GM06990 (cell line): ENCODE measurements at places on chromosomes 12 and 14.

GRCh38 chr12:34347367-34347766 lies 325.1 kb downstream of the ALG10 start:
- DNase-seq, result no peak

DNA sequence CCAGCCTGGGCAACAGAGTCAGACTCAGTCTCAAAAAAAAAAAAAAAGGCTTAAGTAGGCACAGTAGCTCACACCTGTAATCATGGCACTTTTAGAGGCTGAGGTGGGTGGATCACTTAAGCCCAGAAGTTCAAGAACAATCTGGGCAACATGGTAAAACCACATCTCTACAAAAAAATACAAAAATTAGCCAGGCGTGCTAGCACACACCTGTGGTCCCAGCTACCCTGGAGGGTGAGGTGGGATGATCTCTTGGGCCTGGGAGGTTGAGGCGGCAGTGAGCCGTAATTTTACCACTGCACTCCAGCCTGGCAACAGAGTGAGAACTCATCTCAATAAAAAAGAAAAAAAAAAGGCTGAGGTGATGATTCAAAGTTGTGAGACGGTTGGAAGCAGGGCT lies 9.1 kb upstream of the RESF1 start:
- DNase-seq, result peak; percentile 48

DNA sequence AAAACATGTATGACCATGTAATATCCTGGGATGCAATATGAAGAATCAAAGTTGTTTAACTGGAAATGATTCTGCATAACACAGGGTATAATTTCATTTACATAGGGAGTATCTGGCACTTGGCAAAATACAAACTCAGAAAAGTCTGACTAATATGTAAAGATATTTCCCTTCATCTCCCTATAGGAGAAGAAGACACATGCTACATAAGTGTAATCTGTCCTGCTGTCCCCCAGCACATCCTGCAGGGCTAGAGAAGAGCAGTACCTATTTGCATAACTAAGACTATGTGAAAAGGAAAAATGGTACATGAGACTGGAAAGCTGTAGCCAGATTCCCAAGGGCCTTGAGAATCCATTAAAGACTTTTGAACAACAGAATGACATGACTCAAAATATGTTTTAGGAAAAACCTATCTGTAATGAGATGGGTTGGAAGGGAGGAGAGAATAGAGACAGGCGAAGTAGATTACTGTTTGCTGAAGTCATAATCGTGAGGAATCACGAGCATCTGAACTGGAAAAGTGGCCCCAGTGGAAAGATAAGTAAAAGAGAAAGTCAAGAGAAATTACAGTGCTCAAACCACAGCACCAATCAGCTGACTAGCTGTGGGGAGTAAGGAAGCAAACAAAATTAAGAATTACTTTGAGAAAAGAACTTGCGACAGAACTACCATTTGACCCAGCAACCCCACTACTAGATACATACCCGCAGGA lies 155.1 kb upstream of the HMGA2 start:
- no peak for DNase-seq

DNA sequence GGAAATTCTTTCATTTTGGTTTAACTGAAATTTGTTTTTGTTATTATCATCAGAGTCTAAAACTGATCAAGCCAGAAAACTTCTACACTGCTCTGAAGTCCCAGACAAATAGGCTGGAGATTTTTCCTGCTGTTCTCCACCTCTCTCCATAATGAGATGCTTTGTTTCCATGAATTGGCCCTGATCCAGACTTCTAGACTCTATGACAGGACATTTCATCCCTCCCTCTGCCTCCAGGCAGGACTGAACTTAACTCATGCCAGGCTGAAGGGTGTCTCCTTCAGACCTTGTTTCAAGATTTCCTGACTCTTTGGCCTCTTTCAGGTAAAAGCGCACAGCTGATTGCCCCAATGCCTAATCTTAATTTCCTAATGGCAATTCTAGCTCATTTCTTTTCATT lies 69.1 kb upstream of the HOXC13 start:
- no peak for DNase-seq

DNA sequence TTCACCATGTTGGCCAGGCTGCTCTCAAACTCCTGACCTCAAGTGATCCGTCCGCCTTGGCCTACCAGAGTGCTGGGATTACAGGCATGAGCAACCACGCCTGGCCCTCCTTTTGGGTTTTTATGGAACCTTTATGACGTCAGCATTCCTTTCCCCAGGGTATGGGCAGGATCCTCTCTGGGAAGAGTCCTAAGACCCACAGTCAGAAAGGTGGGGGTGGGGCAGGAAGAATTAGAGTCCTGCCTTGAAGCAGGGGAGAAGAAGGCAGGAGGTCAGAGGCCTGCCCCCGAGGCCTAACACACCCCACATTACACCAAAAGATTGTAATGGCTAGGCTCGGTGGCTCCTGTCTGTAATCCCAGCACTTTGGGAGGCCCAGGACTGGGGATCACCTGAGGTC lies 30.8 kb upstream of the CDK17 start:
- DNase-seq, result no peak

GRCh38 chr12:33724867-33725266 lies 285.2 kb upstream of the SYT10 start:
- DNase-seq, result no peak

GRCh38 chr12:59151243-59151642 lies 230.9 kb upstream of the LRIG3 start:
- no peak for DNase-seq
